Activated CD4-positive, alpha-beta memory T cell treated with anti-CD3 and anti-CD28 coated beads for 36 hours (primary cell): ENCODE measurements at places on chromosomes 4 and X.

- no peak for DNase-seq
Observed at GRCh38 chr4:73864365-73864764, 4.8 kb upstream of the CXCL1 start.

DNA sequence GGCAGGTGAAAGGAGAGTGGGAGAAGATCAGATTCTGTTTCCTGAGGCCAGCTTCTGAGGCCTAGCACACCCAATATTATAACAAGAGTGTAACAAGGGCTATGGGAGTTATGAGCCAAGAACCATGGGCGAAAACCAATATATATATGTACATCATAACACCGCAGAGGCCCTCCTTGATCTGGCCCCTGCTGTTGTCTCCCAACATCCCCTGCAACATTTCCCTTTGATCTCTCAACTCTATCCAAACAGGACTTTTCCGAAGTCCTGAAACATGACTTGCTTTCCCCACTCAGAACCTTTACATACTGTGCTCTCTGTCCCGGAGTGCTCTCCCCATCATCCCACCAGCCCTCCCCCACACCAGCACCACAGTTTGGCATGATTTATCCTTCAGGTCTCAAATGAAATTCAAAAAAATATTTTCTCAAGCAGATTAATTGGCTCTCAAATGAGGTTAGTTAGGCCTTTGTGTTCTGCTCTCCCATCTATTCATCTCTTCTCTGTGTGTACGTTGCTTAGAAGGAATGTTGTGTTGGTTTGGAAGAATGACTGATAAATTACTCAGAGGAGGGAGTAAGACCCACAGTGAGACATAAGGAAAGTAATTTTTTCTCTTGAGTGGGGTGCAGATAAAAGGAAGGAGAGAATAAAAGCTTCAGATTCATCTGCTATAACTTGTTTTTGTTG lies 58.1 kb upstream of the SMIM10 start:
- DNase-seq, result no peak

GRCh38 chrX:118621081-118621759 lies 106.2 kb upstream of the IL13RA1 start:
- DNase-seq, result no peak

DNA sequence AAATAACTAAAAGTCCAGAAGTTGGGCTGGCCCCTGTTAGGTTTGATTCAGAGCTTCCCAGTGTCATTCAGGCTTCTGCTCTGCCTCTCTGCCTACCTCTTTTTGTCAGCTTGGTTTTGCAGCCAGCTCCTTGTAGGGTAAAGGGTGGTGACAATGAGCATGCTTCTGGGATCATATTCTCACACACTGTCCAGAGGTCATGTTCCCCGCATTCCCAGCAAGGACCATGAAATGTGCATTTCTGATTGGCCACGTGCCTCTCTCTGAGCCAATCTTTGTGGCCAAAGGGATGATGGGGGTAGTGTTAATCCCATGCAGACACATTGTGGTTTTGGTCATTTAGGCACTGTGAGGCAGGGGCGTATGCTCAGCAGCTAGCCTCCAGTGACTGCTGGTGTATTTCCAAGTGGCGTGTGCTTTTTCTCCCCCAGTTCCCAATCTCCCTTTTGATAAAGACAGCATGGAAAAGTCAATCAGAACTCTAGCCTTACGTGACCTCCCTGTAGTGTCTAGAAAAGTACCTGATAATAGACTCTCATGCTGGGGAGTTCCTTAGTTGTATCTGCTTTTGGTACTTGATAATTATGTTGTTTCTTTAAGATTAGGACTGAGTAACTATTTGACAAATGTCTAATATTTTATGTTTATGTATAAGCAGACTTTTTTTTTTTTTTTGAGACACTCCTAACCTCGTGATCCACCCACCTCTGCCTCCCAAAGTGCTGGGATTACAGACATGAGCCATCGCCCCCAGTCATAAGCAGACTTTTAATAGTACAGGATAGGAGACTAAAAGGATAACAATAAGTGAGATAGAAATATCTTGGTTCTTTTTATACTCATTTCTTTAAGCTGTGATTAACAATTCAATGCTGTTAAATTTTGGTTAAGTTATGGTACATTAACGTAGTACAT lies 57.8 kb downstream of the KIAA0232 start:
- DNase-seq, result no peak

DNA sequence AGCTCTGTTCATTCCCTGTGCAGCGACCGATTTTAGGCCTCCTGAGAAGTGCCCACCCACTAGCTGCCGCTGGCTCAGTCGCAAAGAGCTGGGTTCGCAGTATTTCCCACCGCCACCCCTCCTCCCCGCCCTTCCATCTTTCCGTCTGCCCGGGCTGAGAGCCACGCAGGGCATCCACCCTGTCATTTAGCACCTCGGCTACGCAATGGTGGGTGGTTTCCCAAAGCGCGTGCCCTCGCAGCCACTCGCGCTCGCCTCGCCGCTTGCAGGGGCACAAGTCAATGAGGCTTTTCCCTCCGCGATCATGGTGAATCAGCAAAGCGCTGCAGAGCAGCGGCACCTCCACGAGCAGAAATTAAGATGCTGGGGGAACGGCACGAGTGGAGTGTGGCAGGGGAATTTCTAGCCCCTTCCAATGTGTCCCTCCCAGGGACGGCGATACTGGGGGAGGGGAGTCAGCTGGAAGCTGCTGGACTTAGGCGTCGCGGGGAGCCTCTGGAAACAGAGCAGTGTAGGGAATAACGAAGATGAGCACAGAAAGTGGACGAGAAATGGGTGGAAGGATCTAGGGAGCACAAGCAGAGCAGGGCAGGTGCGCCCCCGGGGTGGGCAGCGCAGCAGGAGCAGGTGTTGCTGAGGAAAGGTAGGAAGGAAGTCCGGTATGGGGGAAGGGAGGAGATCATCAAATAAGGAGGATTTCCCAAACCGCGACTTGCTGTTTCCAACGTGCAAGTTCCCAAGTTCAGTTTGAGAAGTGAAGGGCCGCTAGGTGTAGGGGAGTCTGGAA lies 2.4 kb upstream of the PTCHD1 start:
- peak; percentile 14 for DNase-seq

DNA sequence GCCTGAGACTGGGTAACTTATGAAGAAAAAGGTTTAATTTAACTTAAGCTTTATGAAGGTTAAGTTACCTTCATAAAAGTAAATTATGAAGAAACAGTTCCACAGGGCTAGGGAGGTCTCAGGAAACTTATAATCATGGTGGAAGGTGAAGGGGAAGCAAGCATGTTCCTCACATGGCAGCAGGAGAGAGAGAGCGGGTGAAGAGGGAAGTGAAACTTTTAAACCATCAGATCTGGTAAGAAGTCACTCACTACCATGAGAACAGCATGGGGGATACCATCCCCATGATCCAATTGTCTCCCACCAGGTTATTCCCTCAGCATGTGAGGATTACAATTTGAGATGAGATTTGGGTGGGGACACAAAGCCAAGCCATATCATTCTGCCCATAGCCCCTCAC lies 944.7 kb upstream of the NDST4 start:
- no peak for DNase-seq

- DNase-seq, result no peak
Observed at GRCh38 chr4:142095886-142096605, 459.7 kb downstream of the IL15 start.

DNA sequence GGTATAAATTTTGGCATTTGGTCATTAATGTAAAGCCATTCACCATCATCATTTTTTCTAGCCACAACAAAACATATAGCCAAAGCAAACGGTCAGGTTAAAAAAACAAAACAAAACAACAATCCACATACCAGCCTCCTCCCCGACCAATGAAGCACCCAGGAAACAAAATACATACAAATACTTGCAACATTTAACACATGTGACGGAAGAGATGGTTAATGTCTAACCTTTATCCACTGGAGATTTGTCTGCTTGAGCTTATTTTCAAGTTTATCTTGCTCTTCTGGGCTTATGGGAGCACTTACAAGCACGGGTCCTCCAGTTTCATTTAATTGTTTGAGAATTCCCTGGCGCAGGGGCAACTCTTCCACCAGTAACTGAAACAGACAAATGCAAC lies 857.5 kb upstream of the FTHL17 start:
- no peak for DNase-seq
